ENCODE measurements at places on chromosomes 1 and 21.

DNA sequence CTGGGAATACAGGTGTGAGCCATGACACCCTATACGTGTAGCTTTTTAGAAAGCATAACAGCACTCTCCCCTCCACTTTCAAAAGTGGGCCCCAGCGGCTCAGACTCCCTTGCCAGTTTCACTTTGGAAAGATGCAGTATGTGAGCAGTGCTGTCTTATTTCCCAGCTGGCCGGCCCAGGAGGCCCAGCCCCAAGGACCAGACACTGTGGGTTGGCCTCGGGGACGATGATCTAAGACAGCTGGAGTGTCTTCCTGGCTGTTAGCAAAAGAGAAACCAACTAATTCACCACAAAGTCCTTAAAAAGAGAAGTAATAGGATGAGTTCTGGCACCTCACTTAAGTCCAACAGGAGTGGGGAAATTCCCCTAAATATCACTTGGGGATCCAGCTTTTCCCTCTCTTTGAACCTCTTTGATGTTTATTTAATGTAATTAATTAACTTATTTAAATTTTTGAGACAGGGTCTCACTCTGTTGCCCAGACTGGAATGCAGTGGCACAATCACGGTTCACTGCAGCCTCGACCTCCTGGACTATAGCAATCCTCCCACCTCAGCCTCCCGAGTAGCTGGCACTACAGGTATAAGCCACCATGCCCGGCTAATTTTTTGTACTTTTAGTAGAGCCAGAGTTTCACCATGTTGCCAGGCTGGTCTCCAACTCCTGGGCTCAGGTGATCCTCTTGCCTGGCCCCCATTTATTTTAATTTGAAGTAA lies 17.6 kb upstream of the CLIC4 start:
- DNase-seq: no peak

DNA sequence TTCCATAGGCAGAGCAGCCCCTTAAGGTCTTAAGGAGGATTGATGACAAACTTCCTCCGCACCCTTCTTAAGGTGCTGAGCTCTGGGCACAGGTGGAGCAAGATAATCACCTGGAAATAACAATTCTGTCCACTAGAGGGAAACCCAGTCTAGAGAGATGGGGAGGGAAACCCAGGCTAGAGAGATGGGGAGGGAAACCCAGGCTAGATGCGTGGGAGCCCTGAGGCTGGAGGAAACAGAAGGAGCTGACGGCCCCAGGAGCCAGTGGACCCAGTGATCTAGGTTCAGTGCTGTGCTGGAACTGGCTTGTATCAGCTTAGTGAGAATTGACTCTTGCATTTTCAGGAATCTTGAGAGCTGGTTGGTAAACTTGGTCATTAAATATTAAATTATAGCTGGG lies 17.8 kb upstream of the MYCL start:
- DNase-seq: peak; percentile 67

- no peak for DNase-seq
Measured at GRCh38 chr21:15061747-15062605, 2.8 kb downstream of the NRIP1 start.

DNA sequence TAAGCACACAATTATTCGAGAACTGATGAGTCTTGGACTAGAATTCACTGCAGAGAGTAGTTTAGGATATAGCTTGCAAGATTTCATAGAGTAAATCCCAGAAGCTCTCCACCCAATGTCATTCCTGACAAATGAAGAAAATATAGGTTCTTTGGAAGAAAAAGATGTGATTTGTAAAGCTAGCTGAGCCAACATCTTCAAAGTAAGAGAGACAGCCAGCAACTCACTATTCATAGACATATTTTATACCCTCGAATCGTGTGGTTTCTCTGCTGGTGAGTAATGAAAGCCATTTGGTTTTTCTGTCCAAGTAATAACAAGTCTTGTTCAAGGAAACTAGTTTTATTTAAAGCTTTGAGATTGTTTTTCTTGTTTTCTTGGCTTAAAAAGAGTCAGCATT lies 165.7 kb upstream of the SYT6 start:
- no peak for DNase-seq

DNA sequence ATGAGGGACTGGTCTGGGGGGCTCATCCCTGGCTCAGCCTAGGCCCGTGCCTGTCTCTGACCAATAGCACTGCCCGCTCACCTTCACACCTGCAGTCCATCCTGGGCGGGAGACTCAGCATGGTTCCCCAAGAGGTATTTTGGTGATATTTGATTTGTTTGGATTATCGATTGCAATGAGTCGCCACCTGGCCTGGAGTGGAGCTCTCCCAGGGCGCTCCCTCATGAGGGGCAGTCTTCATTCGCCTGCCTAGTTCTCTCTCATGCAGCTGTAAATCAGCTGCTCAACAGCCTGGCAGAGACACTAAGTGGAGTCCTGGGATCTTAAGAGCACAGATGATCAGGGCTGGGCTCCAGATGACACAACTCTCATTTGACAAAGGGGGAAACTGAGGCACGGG lies 90.1 kb upstream of the ACTL8 start:
- DNase-seq: no peak

DNA sequence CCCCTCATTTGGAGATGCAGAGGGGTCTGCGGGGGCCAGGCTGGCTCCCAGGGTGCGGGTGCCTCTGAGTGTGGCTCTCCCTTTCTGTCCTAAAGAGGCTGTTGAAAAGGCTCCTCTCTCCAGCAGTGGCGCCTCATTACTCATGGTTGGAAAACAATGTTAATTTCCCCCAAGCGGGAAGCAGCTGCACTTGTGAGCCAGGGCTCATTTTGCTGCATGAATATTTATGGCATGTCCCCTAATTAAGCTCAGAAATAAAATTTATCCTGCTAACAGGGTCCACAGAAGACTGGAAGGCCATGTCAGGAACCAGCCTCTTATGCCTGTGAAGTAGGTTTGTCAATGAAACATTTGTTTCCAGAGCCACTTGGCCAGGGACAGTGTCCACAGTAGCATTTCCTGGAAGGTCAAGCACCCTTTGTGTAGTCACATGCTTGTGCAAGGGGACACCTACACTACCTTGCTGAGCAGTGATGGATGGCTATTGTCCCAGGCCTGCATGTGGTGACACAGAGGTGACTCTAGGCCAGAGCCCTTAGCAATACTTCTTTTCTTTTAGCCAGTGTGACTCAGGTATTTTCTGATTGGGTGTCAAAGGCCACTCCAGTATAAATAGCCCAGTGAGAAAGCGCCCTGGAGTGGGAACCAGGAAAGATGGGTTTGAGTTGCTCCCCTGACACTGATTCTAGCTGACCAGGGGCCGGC lies 259.0 kb downstream of the FOXD2 start:
- no peak for DNase-seq

DNA sequence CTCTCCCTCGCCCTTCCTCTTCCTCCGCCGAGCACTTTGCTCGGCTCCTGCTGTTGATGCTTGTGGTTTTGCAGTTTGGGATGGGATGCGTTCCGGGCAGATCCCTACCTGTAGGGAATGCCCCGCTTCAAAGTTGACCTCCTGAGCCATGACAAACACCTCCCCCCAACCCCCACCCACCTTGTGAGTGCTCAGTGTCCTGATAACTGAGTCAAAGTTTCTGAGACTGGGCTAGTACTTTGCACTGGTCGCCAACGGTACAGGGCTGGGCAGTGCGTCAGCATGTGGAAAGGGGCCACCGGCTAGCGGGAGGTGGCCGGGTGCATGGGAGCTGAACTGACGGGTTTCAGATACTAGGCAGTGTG lies 771 bp downstream of the RABGAP1L start:
- no peak for DNase-seq

DNA sequence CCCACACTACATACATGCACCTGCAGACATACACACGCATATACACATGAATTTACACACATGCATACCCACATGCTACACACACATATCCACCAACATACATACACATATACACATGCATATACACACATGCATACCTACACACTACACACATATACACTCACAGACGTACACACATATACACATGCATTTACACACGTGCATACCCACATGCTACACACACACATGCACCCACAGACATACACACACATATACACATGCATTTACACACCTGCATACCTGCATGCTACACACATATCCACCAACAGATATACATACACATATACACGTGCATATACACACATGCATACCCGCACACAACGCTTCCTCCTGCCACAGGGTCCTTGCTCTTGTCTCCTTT lies 61.2 kb upstream of the SLC25A33 start:
- no peak for DNase-seq

- DNase-seq: no peak
Measured at GRCh38 chr1:228198977-228199590, 8.8 kb upstream of the OBSCN start.

DNA sequence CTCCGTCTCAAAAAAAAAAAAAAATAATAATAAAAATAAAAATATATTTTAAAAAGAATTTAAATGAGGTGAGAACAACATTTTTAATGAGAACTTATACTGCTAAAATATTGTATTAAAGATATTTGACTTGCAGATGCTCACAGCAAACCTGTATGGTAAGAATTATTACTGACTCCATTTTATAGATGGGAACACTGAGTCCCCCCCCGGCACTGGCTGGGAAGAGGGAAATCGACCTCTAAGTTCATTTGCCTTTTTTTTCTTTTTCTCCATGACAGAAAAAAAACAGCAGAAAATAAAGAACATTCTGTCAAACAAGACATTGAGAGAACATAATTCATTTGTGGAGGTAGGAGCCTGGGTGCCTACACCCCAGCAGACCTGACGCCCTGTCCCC lies 13.4 kb upstream of the PADI6 start:
- DNase-seq: no peak

DNA sequence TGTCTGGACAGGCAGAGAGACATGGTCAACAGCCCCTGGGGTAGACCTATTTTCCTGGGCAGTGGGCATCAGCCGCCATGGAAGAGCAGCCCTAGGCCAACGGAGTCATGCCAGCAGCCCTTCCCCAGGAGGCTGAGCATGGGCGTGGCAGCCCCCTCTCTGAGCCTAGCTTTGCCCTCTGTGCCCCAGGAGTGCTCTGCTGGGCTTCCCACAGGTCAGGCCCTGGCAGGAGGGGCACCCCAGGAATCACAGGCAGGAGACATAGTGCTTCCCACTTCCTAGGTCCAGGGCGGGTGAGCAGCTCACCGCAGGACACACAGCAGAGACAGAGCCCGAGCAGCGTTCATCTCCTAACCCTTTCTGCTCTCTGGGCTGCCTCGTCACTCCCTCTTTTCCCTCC lies 132.8 kb downstream of the GLIS1 start:
- no peak for DNase-seq

DNA sequence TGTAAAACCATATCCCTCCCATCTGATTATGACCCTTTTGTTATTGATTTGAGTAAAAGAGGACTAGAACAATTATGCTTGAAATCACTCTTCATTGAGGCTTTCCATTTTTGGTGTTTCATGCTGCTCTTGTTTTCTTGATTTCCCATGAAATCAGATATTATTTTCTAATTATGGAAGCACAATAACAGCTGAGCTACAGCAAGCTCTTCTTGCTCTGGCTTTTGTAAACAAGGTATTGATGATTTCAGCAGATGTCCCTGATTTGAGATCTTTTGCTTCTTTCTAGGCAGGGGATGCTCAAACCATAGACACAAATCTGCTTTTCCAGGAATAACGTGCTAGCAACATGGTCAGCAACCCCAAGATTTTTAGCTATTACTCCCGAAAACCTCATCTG lies 607.8 kb downstream of the NCAM2 start:
- no peak for DNase-seq

DNA sequence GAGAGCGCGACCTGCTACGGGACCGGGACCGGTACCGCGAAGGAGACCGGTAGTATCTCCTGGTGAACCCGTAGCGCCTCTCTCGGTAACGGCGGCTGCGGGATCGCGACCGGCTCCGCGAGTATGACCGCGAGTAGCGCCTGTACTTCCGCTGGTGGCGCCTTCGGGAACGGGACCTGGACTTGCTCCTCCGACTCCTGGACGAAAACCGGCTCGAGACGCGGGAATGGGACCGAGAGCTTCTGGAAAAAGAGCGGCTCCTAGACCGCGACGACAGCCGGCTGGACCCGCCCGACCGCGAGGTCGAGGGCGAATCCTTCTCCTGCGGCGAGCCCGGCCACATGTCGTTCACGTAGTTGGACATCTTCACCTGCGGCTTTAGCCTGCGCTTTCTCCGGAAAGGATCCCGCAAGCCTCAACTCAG lies 642 bp downstream of the RSRP1 start:
- no peak for DNase-seq

GRCh38 chr1:58683519-58683918 lies 16.3 kb downstream of the MYSM1 start:
- DNase-seq: no peak

DNA sequence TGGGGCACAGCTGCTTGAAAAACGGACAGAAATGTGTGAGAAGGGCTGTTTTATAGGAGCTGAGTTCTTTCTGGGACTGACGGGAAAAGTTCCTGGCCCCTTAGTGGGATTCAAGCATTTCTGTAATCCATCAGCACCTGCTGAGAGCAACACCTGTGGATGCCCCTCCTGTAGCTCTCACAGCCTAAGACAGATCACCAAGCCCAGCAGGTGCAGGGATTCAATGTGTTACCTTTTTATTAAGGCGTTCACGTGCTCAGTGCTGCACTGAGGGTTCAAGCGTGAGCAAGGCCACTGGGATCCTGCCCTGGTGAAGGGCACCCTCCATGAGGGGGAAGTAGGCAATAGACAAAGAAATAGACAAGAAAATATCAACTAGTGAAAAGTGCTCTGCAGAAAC lies 14.9 kb downstream of the OLFML2B start:
- DNase-seq: no peak

- no peak for DNase-seq
Measured at GRCh38 chr1:2224170-2224584, 3.9 kb upstream of the SKI start.

DNA sequence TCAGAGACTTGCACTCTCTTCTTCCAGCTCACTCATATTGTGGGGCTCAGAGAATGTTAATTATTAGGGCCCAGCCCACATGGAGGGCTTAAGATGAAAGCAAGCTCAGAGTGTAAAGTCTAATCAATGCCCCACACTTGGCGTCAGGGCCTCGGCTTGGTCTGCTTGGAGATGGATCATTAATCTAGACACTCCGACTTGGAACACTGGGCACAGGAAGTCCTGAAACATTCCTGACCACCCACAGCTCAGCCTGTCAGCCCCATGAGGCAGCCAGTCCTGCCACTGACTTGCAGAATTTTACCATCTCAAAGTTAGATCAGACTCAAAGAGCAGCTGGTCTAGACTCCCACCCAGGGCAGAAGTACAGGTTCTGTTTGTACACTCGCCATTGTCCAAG lies 69.8 kb upstream of the TRABD2B start:
- DNase-seq: no peak

GRCh38 chr1:48794816-48795215 lies 18.1 kb upstream of the BEND5 start:
- no peak for DNase-seq

DNA sequence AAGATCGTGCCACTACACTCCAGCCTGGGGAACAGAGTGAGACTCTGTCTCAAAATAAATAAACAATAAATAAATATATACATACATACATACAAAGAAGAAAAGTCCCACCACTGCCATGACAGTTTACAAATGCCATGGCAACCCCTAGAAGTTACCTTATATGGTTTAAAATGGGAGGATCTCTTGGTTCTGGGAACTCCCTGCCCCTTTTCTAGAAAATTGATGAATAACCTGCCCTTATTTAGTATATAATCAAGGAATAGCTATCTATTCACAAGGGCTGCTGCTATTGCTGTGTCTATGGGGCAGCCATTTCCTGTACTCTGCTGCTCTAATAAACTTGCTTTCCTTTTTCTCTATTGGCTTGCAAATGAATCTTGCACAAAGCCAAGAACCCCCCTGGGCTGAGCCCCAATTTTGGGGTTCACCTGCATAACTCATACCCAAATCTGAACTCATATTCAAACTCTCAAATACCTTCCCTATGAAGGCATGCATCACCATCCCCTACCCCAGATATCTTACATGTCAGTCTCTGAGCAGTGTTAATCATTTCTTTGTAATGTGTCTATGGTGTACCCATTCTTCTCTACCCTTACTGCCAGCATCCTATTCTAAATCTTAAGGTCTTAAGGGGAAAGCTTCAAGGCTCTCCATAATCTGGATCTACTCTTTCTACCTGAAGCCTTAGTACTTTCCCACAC lies 9.0 kb downstream of the GON4L start:
- DNase-seq: no peak

Measured in NCI-H446 (cell line).